ENCODE measurements at places on chromosomes 4 and X.

DNA sequence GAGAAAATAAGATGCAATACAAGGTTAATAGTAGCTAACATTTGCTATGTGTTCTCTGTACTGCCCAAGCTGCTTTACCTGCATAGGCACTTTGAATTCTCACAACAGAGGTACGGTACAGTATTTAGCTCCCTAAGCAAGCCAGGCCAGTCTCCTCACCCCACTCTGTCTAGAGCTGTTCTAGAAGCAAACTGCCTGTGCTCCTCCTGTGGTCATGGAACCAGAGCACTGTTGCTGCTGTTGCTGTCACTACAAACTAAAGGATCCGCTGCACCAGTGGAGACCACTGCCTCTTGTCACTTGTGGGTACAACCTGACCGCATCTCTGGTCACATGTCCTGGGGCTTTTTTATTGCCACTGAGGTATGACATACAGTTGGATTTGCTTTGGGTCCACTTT lies 19.6 kb downstream of the ZNF330 start:
- DNase-seq, result no peak

GRCh38 chr4:33188733-33189132 lies 2468.6 kb downstream of the PCDH7 start:
- no peak for DNase-seq

DNA sequence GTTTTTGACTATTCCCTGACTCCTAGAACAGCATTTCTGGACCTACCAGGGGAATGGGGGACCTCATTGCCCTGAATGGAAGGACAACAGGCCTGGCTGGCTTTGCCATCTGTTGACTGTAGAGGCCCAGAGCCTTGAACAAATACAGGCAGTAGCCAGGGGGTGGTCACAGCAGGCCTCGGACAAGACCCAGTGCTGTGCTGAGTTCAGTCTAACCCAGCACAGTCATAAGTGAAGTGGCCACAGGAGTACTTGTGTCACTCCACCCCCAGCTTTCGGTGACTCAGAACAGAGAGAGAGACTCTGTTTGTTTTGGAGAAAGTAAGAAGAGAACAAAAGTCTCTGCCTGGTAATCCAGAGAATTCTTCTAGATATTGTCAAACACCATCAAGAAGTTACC lies 310.0 kb downstream of the PRR32 start:
- DNase-seq, result no peak

GRCh38 chrX:335758-336155 lies 17.2 kb upstream of the GTPBP6 start:
- no peak for DNase-seq

GRCh38 chrX:74461384-74461783 lies 40.1 kb downstream of the SLC16A2 start:
- no peak for DNase-seq

- DNase-seq, result no peak
Observed at GRCh38 chrX:85114776-85115175, 111.1 kb downstream of the APOOL start.
